ENCODE measurements at places on chromosomes 3 and 15.

DNA sequence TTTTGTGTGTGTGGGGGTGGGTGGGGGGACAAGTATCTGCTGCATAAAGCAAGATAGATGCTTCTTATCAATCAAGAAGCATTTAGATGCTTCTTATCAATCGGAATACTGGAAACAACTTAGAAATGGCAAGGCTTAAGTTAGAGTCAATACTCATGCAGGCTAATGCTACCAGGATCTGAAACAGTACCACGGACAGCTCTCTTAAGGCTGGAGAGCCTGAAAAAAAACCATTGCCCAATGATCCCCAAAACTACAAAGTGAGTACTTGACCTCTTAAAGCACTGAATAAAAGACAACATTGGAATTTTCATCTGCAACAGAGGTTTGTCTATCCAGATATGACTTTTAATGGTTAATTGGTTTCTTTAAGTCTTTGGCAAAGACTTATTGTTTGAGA lies 262.3 kb downstream of the GAP43 start:
- DNase-seq, result no peak

DNA sequence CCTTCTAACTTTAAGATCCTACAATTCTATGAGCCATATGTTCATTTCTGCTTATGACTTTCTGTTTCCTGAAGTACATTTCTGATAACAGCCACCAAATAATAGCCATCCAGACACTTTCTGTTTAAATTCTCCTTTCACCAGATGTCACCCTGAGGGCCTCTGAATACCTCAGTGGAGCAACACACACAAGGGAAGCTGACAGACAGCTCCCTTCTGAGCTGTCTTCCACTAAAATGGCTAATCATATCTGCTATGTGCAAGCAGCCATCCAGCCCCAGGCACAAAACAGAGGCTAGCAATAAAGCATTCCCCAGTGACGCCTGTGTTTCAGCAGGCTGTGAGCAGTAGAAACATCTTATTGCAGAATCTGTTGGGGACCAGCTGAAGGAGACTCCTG lies 666.6 kb upstream of the UBE2E2 start:
- peak; percentile 16 for DNase-seq

- no peak for DNase-seq
Measured at GRCh38 chr15:101088271-101088670, 163.6 kb downstream of the CHSY1 start.

- peak; percentile 97 for DNase-seq
Measured at GRCh38 chr15:64596701-64597476, 136.5 kb downstream of the ZNF609 start.

- DNase-seq, result no peak
Measured at GRCh38 chr15:78234515-78235040, at the start of gene ACSBG1. Gene ACSBG1, minus strand, starts transcription at chr15:78234565. Its CDS starts 64 bp downstream, at chr15:78234501.

GRCh38 chr3:178100908-178101307 lies 435.3 kb upstream of the KCNMB2 start:
- DNase-seq, result no peak

GRCh38 chr15:66620744-66621344 lies 55.0 kb upstream of the LCTL start:
- no peak for DNase-seq

DNA sequence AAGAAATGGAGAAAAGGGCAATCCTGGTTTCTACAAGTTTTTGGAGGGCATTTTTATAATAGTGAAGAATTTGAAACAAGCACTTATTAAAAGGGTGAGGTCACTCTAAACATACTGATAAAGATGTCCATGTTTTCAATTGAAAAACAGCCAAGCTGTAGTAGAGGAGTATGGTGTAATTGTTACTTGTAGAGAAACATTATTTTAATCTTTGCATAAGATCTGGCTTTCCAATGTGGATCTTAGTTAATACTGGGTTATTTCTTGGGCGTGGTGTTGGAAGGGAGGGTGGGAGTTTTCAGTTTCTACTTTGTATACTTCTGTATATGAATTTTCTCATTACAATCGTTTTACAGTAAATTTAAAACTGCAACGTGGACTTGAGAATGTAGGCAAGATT lies 22.8 kb downstream of the MORF4L1 start:
- no peak for DNase-seq

- DNase-seq, result peak; percentile 20
Measured at GRCh38 chr3:23888617-23889228, 28.1 kb downstream of the NKIRAS1 start.

GRCh38 chr15:91469632-91470567 lies 369.8 kb downstream of the SV2B start:
- DNase-seq, result no peak

GRCh38 chr15:60563539-60564404 lies 84.8 kb upstream of the ICE2 start:
- DNase-seq, result no peak

- no peak for DNase-seq
Measured at GRCh38 chr15:42508263-42508690, 12.8 kb downstream of the SNAP23 start.

GRCh38 chr15:41660235-41661077 lies at the start of gene MGA:
Gene MGA, plus strand, starts transcription at chr15:41660405.
- peak; percentile 70 for DNase-seq

- no peak for DNase-seq
Measured at GRCh38 chr15:42911058-42911592, 9.5 kb downstream of the TTBK2 start.

DNA sequence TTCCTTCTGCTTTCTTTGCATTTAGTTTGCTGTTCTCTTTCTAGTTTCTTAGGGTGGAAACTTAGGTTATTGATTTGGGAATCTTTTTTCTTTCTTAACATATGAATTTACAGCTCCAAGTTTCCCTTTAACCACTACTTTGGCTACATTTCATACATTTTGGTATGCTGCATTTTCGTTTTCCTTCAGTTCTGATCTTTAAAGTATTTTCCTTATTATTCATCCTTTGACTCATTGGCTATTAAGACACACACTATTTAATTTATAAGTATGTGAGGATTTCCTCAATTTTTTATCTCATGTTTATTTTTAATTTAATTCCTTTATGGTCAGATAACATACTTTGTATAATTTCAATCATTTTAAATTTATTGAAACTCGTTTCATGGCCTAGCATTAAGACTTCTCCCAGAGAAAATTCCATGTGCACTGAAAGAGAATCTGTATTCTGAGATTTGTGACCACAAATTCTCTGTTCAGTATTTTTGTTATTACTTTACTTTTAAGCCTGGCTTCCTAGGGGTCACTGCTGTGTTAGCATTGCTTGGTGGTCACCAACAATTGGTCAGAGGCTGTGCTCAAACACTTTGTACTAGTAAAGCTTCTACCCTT lies 87.7 kb downstream of the CFAP20DC start:
- no peak for DNase-seq

DNA sequence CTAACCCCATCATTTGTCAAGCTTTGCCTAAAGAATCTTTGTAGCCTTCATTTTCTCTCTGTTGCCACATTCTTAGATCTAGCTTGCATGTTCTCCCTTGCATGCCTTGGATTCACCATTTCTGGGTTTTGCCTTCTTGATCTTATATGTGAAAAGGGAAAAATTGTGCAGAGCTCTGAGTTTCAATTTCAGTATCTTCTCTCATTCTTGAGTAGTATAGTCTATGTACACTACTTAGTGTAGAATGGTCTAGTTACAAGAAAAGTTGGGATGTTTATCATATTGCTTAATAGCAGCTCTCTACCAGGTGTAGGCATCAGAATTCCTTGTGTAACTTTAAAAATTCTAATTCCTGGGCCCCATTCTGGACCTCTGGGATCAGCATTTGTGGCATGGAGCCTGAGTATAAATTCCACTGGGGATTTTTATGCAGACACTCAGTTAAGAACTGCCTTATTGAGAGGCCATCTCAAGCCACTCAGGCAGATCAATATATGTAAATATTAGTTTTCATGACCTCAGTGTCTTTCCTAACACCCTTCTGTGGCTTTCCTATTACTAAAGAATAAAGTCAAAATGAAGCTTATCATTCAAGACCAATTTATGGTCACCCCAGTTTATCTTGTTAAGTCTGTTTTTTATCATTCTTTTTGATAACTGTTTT lies 23.4 kb downstream of the GTF2E1 start:
- no peak for DNase-seq

- no peak for DNase-seq
Measured at GRCh38 chr3:80014576-80014975, 246.8 kb upstream of the ROBO1 start.

GRCh38 chr3:133775309-133775708 lies 29.1 kb downstream of the TF start:
- no peak for DNase-seq

- DNase-seq, result no peak
Measured at GRCh38 chr3:65901226-65901625, 137.5 kb downstream of the MAGI1 start.

- DNase-seq, result no peak
Measured at GRCh38 chr3:126781406-126781805, 77.4 kb downstream of the CHCHD6 start.

GRCh38 chr3:127734754-127735473 lies 62.2 kb downstream of the ABTB1 start:
- DNase-seq, result no peak

GRCh38 chr3:177251755-177252154 lies 54.5 kb upstream of the TBL1XR1 start:
- no peak for DNase-seq

- DNase-seq, result no peak
Measured at GRCh38 chr3:9071936-9072666, 108.8 kb upstream of the RAD18 start.

- DNase-seq, result no peak
Measured at GRCh38 chr3:129868912-129869311, 24.6 kb downstream of the TMCC1 start.

DNA sequence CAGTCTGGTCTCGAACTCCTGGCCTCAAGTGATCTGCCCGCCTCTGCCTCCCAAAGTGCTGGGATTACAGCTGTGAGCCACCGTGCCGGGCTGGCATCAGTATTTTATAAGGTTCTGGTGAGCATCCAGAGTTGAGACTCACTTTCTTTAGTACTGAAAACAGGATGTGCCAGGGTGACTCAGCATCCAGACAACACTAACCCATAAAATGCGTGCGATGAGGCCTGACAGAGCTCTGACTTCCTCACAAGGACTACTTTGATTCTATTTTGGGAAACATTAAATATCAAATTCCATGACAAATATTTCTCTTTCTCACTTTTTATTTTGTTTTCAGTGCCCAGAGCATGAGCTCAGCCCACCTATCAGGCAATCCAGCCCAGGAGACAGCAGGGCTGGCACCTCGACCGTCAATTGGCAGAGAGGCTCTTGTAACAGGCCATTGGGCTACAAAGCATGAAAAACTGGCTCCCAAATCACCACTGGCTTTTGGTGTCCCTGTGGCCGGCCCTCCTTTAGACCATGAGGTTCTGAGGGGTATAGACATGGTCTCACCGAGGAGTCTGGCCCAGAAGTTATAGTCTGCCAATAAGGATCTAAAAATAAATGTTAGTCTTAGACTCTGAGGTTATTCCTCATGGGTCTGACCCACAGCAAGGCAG lies 75.0 kb downstream of the FEM1B start:
- DNase-seq, result no peak

GRCh38 chr3:177827511-177828207 lies 630.4 kb upstream of the TBL1XR1 start:
- DNase-seq, result no peak

GRCh38 chr15:76200641-76201105 lies 110.6 kb downstream of the ETFA start:
- no peak for DNase-seq

GRCh38 chr3:108489776-108490175 lies 20.6 kb downstream of the MYH15 start:
- peak; percentile 34 for DNase-seq

GRCh38 chr15:63970621-63971426 lies 75.5 kb downstream of the DAPK2 start:
- DNase-seq, result no peak

- no peak for DNase-seq
Measured at GRCh38 chr15:46120713-46121112, 485.9 kb downstream of the SQOR start.

Measured in NCI-H524 (cell line).